Activated T-helper 1 cell treated with anti-CD3 and anti-CD28 coated beads, Interleukin-12 subunit alpha, Interleukin-12 subunit beta, Interleukin-2, Interleukin-4 antibody, amounts not matched to agents 30 ng/mL and 10 ng/mL and 1 ng/mL, durations not matched to agents 14 hours and 24 hours and 36 hours (primary cell): ENCODE measurements at places on chromosomes 2 and 18. TPM values are rescaled to one million over a fixed set of nuclear protein-coding genes. Genes with fewer than 3 reads are reported as not detected.

GRCh38 chr18:26008619-26009018 lies 81.8 kb downstream of the SS18 start:
- H3K27me3 ChIP-seq = no peaks in the 10 kb centered on the region
- peaks cover 6% of the 10 kb centered on the region for H3K36me3 ChIP-seq
- H3K27ac ChIP-seq = no peak overlapping the region

DNA sequence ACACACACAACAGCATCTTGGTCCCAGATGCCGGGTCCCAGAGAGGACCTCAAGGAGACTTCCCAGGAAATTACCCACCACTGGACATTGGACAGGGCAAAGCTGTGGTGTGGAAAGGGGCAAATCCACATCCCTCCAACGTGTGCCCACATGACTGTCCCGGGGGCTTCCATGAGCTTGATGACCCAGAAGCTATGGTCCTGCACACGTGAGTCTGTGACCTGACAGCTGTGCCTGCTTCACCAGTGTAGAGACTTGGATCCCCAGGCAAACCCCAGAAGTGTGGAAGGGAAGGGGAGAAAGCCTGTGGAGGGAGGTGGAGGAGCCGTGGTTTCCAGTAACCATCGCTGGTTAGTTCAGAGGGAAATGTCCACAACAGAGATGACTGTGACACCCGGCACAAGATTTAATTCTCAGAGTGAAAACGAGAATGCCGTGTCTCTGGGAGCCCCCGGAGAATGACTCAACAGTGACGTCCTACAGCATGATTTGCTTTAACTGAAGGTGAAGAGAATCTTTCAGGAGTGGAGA lies 19.1 kb upstream of the GPR55 start:
- H3K27ac ChIP-seq = no peak overlapping the region
- DNase-seq = no peak
- peaks cover 14% of the 10 kb centered on the region for H3K4me1 ChIP-seq
- H3K36me3 ChIP-seq = no peaks in the 10 kb centered on the region
- H3K27me3 ChIP-seq = peaks cover 47% of the 10 kb centered on the region
- no peak overlapping the region for H3K4me3 ChIP-seq

DNA sequence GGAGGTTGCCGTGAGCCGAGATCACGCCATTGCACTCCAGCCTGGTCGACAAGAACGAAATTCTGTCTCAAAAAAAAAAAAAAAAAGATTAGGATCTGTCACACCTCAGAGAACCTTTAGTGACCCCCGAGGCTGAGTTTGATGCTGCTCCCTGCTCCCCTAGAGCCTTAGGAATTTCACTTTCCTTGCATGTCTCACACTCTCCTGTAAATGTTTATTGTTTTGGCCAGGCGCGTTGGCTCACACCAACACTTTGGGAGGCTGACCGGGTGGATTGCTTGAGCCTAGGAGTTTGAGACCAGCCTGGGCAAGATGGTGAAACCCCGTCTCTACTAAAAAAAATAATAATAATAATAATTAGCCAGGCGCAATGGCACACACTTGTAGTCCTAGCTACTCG lies 31.5 kb downstream of the SRSF7 start:
- peaks cover 51% of the 10 kb centered on the region for H3K36me3 ChIP-seq
- no peak overlapping the region for H3K27ac ChIP-seq
- peaks cover 63% of the 10 kb centered on the region for H3K4me1 ChIP-seq
- DNase-seq = no peak

DNA sequence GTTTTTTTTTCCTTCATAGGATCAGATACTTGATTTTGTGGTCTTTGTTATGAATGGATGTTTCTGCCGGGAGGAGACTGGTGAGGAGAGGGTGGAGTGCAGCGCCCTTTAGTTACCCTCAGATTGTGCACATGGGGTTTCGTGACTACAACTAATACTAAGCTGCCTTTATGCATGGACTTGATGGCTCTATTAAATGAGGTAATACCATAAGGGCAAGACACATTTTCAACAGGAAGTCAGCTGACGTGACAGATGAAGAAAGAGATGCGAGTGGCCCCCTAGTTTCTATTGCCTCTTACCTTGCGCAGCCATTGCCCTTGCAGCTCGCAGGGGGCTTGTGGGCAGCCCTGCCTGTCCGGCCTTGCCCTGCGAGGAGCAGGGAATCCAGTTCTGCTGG lies 24.4 kb downstream of the ZNF407 start:
- DNase-seq = no peak
- H3K4me3 ChIP-seq = no peak overlapping the region
- peaks cover 3% of the 10 kb centered on the region for H3K4me1 ChIP-seq
- H3K27ac ChIP-seq = no peak overlapping the region
- H3K27me3 ChIP-seq = peaks cover 2% of the 10 kb centered on the region
- H3K36me3 ChIP-seq = no peaks in the 10 kb centered on the region

DNA sequence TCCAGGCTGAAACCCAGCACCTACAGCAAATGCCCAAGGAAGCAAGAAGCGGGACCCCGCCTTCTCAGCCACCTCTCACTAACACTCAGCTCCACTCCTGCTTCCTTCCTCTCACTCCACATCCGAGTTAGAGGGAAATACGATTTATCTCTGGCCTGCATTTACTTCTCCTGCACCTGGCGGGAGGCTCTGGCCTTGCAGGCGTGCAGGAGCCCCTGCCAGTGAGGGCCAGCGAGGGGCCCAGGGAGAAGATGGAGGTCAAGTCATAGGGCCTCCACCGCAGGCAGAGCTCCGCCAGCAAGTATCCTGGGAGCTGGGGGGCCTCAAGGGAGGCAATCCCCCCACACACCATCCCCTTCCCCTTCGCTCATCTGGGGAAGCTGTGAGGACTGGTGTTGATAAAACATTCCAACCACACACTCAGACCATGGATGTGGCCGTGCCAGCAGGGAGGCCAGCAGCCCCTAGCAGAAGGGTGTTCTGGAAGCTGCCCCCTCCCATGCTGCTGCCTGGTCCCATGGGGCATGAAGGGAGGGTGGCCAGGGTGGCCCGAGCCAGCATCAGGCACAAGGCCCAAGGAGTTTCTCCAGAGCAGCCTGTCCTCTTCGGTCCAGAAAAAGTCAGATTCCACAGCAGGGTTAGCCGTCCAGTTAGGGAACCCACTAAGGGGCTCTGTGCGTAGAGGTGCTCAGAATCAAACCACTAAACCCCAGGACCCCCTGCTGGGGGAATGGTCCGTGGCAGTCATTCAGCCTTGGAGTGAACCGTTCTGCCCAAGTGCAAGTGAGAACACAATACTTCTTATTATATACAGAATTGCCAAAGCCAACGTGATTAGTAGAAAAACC lies 91.2 kb downstream of the HDAC4 start:
- no peak for DNase-seq
- no peaks in the 10 kb centered on the region for H3K27me3 ChIP-seq
- no peak overlapping the region for H3K27ac ChIP-seq
- peaks cover 3% of the 10 kb centered on the region for H3K36me3 ChIP-seq
- peaks cover 4% of the 10 kb centered on the region for H3K4me1 ChIP-seq

GRCh38 chr2:62920070-62920469 lies 130.6 kb upstream of the OTX1 start:
- H3K36me3 ChIP-seq = peaks cover 1% of the 10 kb centered on the region
- no peak overlapping the region for H3K27ac ChIP-seq
- no peaks in the 10 kb centered on the region for H3K4me1 ChIP-seq
- H3K4me3 ChIP-seq = no peak overlapping the region

- no peaks in the 10 kb centered on the region for H3K4me1 ChIP-seq
- H3K27ac ChIP-seq = no peak overlapping the region
- H3K36me3 ChIP-seq = peaks cover 3% of the 10 kb centered on the region
Measured at GRCh38 chr2:88167740-88168139, 2.4 kb upstream of the THNSL2 start.

- H3K27me3 ChIP-seq = peaks cover 15% of the 10 kb centered on the region
- H3K4me3 ChIP-seq = no peak overlapping the region
- no peak for DNase-seq
- no peaks in the 10 kb centered on the region for H3K4me1 ChIP-seq
- H3K27ac ChIP-seq = no peak overlapping the region
- no peaks in the 10 kb centered on the region for H3K36me3 ChIP-seq
Measured at GRCh38 chr2:88845772-88846661, 154.5 kb downstream of the RPIA start.

DNA sequence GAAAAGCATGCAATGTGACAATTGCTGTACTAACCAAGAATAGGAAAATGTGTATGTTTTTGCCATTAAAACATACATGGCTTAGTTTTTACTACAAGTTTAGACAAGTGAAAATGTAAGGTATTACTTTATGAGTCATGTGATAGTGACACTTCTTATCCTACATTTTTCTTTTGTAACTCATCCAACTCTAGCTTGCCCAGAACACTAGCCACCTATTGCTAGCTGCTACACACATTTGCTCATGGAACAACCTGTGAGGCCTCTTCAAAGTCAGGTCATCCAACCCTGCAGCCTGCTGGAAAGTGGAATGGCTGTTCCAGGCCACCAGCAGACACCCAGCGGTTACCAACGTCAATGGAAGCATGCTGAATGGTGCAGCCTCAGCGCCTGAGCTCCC lies 1043.9 kb downstream of the TMEM182 start:
- no peaks in the 10 kb centered on the region for H3K4me1 ChIP-seq
- no peak overlapping the region for H3K27ac ChIP-seq
- no peaks in the 10 kb centered on the region for H3K36me3 ChIP-seq
- DNase-seq = no peak
- H3K27me3 ChIP-seq = no peaks in the 10 kb centered on the region

DNA sequence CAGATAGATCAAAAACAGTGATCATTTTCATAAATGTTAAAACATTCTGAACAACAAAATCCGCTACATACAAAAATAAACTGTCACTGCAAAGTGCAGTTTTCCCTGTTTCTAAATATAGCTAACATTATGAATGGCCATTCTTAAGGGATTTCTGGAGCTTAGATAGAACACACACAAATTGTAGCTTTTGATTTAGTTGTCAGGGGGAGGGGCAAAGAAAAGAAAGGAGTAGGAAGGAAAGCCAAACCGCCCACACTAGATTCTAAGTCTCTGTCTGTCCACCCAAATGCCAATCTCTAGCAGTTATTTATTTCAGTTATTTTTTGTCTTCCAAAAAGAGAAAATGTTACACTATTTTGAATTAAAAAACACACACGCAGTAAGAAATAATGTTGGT lies 182.4 kb downstream of the CDH2 start:
- H3K4me1 ChIP-seq = no peaks in the 10 kb centered on the region
- no peak overlapping the region for H3K4me3 ChIP-seq
- H3K27me3 ChIP-seq = no peaks in the 10 kb centered on the region
- no peak overlapping the region for H3K27ac ChIP-seq

DNA sequence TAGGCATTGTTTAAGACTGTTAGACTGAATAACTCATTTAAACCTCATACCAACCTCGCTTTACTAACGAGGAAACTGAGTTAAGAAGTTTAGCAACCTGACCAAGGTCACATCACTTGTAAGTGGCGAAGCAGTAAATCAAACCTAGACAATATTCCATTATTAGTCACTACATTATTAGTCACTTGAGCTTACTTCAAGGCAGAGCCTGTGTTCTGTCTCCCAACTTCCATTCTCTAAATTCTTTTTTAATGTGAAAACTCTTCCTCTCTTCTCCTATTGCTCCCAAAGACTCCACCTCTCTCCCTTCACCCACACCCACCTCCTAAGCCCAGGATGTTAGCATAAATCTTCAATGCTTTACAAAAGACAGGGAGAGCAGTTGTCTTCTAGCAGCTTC lies 156.5 kb downstream of the ARL6IP6 start:
- no peak for DNase-seq
- no peaks in the 10 kb centered on the region for H3K27me3 ChIP-seq
- no peaks in the 10 kb centered on the region for H3K4me1 ChIP-seq
- no peaks in the 10 kb centered on the region for H3K36me3 ChIP-seq
- no peak overlapping the region for H3K4me3 ChIP-seq

GRCh38 chr2:97695744-97696143 lies 17.6 kb upstream of the ZAP70 start:
- no peak for DNase-seq
- H3K36me3 ChIP-seq = no peaks in the 10 kb centered on the region
- H3K4me1 ChIP-seq = peaks cover 19% of the 10 kb centered on the region
- no peak overlapping the region for H3K4me3 ChIP-seq

- no peak overlapping the region for H3K4me3 ChIP-seq
- H3K27me3 ChIP-seq = peaks cover 7% of the 10 kb centered on the region
- no peaks in the 10 kb centered on the region for H3K36me3 ChIP-seq
- DNase-seq = no peak
- H3K4me1 ChIP-seq = no peaks in the 10 kb centered on the region
Measured at GRCh38 chr2:238601433-238602222, 174.9 kb downstream of the ASB1 start.

DNA sequence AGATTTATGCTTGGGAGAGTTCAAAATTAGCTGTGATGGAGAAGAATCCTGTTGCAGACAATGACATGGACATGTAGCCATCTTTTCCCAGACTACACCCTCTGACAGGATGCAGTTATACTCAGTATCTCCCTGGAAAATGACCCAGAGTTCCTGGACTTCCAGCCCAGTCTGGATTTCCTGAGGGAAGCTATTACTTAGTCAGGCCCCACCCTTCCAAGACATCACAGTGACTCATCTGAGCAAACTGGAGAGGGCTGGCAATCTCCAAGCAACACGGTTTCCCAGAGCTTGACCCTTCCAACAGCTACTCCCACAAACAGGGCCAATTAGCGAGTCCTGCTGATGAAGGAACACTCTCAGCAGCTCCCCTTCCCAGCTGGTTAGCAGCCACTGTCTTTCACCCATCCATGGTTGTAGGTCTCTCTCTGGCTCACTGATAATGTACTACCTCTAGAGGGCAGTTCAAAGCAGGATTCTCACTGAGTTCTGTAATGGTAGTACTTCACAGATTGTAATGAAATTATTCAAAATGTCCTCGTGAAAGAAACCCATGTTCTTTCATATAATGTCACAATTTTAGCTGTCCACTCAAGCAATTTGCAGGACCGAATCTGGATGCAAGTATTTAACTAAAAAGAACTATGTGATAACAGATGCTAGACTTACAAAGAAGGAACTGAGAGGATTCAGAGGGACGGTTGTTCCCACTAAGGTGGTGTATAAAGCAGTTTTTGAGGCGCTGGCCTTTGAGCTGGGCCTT lies 110.2 kb downstream of the MDH1 start:
- H3K4me1 ChIP-seq = no peaks in the 10 kb centered on the region
- H3K36me3 ChIP-seq = no peaks in the 10 kb centered on the region
- no peak overlapping the region for H3K27ac ChIP-seq
- DNase-seq = no peak
- no peak overlapping the region for H3K4me3 ChIP-seq
- H3K27me3 ChIP-seq = peaks cover 4% of the 10 kb centered on the region

GRCh38 chr18:54769526-54770464 lies 58.5 kb upstream of the RAB27B start:
- H3K4me3 ChIP-seq = no peak overlapping the region
- H3K27ac ChIP-seq = no peak overlapping the region
- peaks cover 16% of the 10 kb centered on the region for H3K27me3 ChIP-seq

DNA sequence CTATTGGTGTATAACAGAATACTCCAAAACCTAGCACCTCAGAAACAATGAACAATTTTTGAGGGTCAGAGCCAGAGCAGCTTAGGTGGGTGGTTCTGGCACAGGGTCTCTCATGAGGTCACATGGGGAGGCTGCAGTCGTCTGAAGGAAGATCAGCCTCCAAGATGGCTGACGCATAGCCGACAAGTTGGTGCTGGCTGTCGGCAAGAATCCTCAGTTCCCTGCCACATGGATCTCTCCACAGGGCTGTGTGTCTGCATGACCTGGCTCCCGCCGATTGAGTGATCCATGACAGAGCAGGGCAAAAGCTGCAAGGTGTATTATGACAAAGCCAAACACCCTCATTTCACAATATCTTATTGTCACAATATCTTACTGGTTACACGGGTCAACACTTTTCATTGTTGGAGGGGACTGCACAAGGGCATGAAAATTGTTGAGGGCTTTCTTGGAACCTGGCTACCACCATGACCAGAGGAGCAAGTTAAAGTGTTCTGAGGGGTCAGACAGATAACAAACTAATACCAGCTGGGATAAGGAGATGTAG lies 4.2 kb downstream of the MYL12B start:
- DNase-seq = no peak
- peaks cover 83% of the 10 kb centered on the region for H3K4me1 ChIP-seq
- no peaks in the 10 kb centered on the region for H3K27me3 ChIP-seq
- no peak overlapping the region for H3K4me3 ChIP-seq

C2orf78 gene
- not detected in 2 replicates for total RNA-seq

DPP4 gene
- total RNA-seq = 94.4 and 99.9 TPM in 2 replicates

SERPINB4 gene
- total RNA-seq = not detected in 2 replicates

SLC23A3 gene
- total RNA-seq = 1.8 and 1.9 TPM in 2 replicates

TUBA4B gene
- total RNA-seq = not detected in 2 replicates

GPR45 gene
- total RNA-seq = not detected in 2 replicates
